ENCODE measurements at places on chromosomes 5 and 9. TPM values are rescaled to one million over a fixed set of nuclear protein-coding genes. Genes with fewer than 3 reads are reported as not detected.

TCF7 gene
- total RNA-seq: 6.8 TPM

DNA sequence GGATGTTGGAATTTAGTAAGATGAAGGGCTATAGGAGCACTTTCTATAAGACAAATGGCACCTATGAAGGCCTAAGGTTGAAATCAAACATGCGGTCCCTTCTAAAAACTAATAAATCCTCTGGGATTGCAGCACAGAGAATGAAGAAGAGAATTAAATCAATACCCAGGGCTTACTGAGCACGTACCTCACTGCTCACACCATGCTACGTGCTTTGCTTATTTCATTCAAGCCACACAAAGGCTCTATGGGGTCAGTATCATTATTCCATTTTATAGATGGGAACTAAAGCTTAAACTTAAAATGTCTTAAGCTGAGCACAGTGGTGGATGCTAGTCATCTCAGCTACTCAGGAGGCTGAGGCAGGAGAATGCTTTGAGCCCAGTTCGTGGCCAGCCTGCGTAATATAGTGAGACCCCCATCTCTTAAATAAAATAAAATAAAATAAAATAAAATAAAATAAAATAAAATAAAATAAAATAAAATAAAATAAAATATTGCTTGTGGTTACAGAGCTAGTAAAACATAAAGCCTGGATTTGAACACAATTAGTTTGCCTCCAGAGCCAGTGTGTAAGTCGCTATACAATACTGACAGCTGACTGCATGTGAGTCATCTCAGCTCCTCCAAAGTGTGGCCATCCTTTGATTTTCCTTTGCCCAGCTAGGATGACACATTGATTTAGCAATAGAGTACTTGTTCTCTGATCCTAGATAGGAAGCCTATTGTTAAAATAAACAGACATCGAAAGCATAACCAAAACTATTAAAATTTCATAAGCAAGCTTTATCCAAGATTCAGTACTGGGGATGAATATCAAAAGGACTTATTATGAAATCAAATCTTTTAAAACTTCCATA lies 20.9 kb upstream of the DPYSL3 start:
- H3K27me3 ChIP-seq: no peaks in the 10 kb centered on the region
- no peak overlapping the region for H3K4me3 ChIP-seq
- no peak overlapping the region for H3K27ac ChIP-seq
- H3K4me1 ChIP-seq: no peaks in the 10 kb centered on the region
- DNase-seq: no peak

- no peak for DNase-seq
- H3K27ac ChIP-seq: peak overlapping the region; percentile 6
- H3K4me1 ChIP-seq: peaks cover 8% of the 10 kb centered on the region
- no peaks in the 10 kb centered on the region for H3K36me3 ChIP-seq
- H3K4me3 ChIP-seq: no peak overlapping the region
- no peaks in the 10 kb centered on the region for H3K27me3 ChIP-seq
These were observed 101.6 kb upstream of the APC start for GRCh38 chr5:112635771-112636731.

DNA sequence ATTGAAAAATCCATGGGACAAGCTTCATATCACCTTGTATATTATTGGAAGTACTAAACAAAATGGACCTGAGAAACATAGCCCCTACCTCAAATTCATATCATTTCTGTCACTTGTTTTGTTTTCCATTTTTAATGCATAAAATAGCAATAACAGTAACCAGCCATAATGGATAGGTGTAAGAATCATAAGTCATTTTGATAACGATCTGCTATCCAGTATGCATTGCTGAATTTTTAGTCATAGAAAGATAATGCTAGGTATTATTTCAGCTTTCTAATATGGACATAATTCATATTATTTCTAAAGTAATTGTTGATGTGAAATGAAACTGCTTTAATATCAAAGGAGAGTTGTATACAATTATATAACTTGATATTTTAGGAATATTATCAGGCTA lies 1.1 kb upstream of the LRRC70 start:
- H3K4me3 ChIP-seq: no peak overlapping the region
- DNase-seq: no peak
- no peaks in the 10 kb centered on the region for H3K4me1 ChIP-seq
- H3K27me3 ChIP-seq: no peaks in the 10 kb centered on the region

- H3K4me3 ChIP-seq: no peak overlapping the region
- DNase-seq: no peak
- no peak overlapping the region for H3K27ac ChIP-seq
These were observed 36.4 kb downstream of the POU5F2 start for GRCh38 chr5:93704996-93705395.

GRCh38 chr9:8613346-8613825 lies 813.8 kb upstream of the DMAC1 start:
- H3K4me1 ChIP-seq: no peaks in the 10 kb centered on the region
- no peak for DNase-seq
- no peaks in the 10 kb centered on the region for H3K36me3 ChIP-seq
- no peak overlapping the region for H3K27ac ChIP-seq
- no peak overlapping the region for H3K4me3 ChIP-seq

FBLL1 gene
- total RNA-seq: not detected

DNA sequence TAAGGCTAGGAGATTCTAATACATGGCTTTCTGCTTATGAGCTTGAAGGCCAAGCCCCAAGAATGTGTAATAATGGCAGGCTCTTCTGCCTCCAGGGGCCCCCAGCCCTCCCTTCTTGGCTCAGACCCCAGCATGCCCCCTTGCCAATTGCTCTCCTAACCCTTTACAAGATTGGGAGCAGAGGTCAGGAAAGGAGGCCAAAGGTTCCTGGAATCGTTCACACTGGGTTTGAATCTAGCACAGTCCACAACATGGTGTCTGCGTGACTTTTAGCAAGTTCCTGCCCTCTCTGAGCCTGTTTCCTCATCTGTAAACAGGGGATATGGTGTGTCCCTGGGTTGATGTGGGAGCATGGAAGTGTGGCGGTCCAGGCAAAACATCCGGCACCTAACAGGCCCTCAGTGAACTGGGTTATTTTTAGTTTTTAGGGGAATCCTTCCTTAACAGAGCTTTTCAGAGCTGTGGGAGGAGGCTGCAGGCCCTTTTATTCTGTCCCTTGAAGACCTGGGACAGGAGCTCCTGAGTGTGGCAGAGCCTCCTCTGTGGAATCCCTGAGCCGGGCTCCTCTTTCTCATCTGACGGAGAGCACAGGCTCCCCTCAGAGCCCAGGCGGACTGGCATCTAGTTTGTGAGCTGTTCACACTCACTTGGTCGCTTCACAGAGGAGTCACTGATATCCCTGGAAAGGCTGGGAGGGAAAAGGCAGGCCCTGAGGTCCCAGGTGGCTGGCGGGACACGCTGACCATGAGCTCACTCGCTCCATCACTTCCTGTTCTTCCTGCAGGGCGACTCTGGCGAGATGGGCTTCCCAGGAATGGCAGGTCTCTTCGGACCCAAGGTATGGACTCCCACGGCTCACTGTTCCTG lies 23.4 kb upstream of the ORM1 start:
- no peak overlapping the region for H3K4me3 ChIP-seq
- peak; percentile 21 for DNase-seq
- H3K4me1 ChIP-seq: no peaks in the 10 kb centered on the region

FCN2 gene
- 0.16 TPM for total RNA-seq

DNA sequence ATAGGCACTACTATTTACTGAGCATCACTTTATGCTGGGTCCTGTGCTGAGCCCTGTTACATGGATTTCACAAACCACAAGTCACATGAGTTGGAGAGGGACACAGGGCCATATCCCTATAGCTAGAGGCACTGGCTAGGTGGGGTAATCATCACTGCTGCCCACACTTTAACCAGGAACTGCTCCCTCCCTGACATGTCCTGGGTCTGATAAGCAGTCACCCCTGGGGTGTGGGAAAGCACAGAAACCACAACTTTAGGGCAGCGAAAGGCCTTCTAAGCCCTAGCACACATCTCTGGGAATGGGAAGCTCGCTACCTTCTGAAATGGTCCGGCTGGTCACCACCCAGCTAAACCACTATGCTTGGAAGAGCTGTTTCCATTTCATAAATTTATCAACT lies 15.0 kb downstream of the TBC1D2 start:
- no peak overlapping the region for H3K4me3 ChIP-seq
- no peak for DNase-seq
- H3K27me3 ChIP-seq: no peaks in the 10 kb centered on the region
- H3K4me1 ChIP-seq: no peaks in the 10 kb centered on the region

DNA sequence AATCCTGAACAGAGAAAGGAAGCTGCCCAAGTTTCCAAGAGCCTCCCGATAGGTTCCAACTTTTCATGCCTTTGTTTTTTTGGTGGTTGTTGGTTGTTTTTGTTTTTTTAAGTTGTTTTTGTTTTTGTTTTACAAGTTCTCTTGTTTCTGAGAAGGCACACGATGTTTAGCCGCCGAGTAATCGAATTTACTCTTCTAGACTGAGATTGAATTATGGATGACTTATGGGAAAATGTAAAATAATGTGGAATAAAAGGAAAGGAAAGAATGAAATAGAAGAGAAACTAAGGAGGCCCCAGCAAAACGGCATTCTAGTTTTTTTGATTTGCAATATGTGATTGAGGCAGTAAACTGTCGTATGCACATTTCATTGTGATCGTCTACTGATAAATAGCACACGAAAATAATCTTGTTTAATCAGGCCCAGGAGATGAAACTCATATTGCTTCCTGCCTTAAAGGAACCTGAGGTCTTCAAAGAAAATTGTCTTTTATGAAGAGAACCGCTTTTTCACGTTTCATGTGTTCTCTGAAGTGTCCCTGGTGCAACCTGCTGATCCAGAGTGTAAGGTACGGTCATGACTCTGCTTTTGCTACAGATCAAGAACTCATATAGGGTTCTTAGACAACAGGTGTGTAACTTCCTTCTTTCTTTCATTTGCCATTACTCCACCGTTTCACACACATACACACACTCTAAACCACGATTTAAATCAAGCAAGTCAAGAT lies 1.3 kb upstream of the GNAQ start:
- no peaks in the 10 kb centered on the region for H3K27me3 ChIP-seq
- H3K36me3 ChIP-seq: no peaks in the 10 kb centered on the region
- peak overlapping the region; percentile 67 for H3K4me3 ChIP-seq
- peaks cover 19% of the 10 kb centered on the region for H3K4me1 ChIP-seq
- no peak for DNase-seq

DNA sequence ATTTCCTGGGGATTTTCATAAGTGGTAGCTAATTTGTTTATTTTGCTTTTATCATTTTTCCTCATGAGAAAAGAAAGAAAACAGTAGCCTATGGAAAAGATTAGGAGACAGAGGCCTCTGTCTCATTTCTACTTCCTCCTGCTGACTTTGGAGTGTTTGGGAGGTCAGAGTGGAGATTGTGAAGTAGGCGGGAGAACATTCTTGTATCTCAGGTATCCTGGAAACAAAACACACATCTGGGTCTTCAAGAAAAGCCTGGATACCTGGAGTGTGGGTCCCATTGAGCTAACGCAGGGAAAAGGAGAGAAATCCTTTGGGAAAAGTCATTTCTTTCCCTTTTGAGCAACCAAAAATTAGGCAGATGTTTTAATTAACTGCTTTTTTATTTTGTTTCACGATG lies 161.5 kb upstream of the DMAC1 start:
- DNase-seq: no peak
- no peaks in the 10 kb centered on the region for H3K4me1 ChIP-seq
- no peaks in the 10 kb centered on the region for H3K36me3 ChIP-seq
- H3K4me3 ChIP-seq: no peak overlapping the region
- no peaks in the 10 kb centered on the region for H3K27me3 ChIP-seq

TRIM7 gene
- total RNA-seq: 11.1 TPM

SPATA31A3 gene
- total RNA-seq: not detected

DNA sequence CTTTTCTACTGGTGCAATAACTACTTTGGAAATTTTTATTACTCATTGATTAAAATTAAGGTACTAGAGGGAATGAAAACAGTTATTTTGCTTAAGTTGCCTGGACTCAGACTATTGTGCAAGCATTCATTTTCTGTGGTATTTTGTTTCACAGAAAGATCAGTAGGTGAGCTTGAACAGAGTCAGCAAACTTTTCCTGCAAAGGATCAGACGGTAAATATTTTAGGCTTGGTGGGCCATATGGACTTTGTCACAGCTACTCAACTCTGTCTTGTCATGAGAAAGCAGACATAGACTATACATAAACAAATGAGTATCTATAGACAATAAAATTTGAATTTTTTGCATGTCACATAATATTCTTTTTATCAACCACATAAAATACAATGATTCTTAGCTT lies 1036.4 kb downstream of the NR2F1-AS1 start:
- H3K36me3 ChIP-seq: no peaks in the 10 kb centered on the region
- no peaks in the 10 kb centered on the region for H3K27me3 ChIP-seq
- no peak overlapping the region for H3K27ac ChIP-seq

IRX1 gene
- 0.09 TPM for total RNA-seq

DNA sequence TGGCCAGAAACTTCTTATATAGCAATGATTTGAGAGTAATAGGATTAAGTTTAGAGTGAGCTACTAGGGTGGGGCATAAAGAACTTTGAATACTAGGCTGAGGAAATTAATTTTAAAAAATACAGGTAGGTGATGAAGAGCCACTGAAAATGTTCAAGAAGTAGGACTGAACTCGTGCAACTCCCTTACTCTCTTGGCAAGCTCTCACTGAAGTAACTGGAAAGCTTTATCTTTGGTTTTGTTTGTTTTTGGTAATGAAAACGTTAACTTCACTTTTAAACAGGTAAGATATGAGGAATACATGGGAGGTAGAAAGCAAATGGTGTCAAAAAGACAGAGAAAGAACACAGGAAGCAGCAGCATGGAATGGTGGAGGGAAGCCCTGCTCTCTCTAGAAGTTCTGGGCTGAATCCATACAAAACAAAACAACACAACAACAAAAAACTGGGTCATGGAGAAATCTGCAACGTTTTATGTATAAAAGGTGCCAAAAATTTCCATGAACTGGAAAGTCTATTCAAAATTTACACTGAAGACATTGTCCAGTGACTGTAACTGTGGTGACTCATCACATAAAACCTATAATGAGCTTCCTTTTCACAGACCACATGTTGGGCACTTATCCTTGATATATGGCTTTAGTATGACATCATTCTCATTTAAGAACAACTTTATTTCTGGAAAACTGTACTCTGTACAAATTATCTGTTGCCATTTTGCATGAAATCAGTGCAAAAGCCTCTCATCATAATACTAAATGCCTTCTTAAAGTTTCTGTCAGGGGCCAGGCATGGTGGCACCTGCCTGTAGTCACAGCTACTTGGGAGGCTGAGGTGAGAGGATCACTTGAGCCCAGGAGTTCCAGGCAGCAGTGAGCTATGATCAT lies 91.2 kb upstream of the CHD1 start:
- H3K4me3 ChIP-seq: no peak overlapping the region
- peak overlapping the region; percentile 60 for H3K27ac ChIP-seq
- no peaks in the 10 kb centered on the region for H3K36me3 ChIP-seq
- no peaks in the 10 kb centered on the region for H3K27me3 ChIP-seq

TMOD1 gene
- total RNA-seq: 16.0 TPM

PRRX2 gene
- 0.16 TPM for total RNA-seq

- H3K4me3 ChIP-seq: no peak overlapping the region
- H3K4me1 ChIP-seq: no peaks in the 10 kb centered on the region
- H3K36me3 ChIP-seq: no peaks in the 10 kb centered on the region
- H3K27ac ChIP-seq: no peak overlapping the region
These were observed 264.8 kb downstream of the CSNK1G3 start for GRCh38 chr5:123776761-123777160.

DNA sequence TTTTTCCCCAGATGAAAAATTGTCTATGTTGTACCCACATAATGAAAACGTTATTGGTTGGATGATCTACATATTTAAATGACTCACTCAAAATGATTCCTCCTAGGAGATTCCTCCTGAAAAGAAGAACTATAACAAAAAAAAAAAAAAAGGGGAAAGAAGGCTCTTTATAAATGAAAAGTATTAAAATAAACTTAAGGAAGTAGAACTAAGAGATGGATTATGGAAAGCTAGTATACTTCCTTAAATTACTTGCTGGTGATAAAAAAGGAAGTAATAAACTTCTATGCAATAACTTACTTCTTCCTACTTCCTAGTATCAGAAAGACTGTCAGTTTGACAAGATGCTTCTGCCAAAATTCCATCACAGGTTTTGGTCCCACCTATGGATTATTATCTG lies 1087.7 kb downstream of the CDH12 start:
- no peaks in the 10 kb centered on the region for H3K36me3 ChIP-seq
- H3K27ac ChIP-seq: no peak overlapping the region
- H3K27me3 ChIP-seq: no peaks in the 10 kb centered on the region
- H3K4me3 ChIP-seq: no peak overlapping the region
- no peak for DNase-seq

All from pancreas (tissue), 10 donors.